A172 (cell line): ENCODE measurements at places on chromosomes 12 and 14. TPM values are rescaled to one million over a fixed set of nuclear protein-coding genes. Genes with fewer than 3 reads are reported as not detected.

KCNMB4 gene
- 0.95 and 1.1 TPM in 2 replicates for total RNA-seq

NTN4 gene
- 9.9 and 14.1 TPM in 2 replicates for total RNA-seq

P2RX2 gene
- not detected in 2 replicates for total RNA-seq

ASPG gene
- total RNA-seq: not detected in 2 replicates

GRCh38 chr14:88563845-88564244, 1.0 kb downstream of the ZC3H14 start:
- DNase-seq: no peak

DNA sequence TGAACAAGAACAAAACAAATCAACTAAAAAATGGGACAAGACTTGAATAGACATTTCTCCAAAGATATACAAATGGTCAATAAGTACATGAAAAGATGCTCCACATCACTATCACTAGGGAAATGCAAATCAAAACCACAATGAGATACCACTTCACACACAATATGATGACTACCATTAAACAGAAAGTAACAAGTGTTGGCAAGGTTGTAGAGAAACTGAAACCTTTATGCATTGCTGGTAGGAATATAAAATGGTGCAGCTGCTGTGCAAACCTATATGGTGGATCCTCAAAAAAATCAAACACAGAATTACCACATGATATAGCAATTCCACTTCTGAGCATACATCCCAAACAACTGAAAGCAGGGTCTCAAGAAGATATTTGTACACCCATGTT, 5.2 kb downstream of the SMAGP start:
- DNase-seq: no peak

DNA sequence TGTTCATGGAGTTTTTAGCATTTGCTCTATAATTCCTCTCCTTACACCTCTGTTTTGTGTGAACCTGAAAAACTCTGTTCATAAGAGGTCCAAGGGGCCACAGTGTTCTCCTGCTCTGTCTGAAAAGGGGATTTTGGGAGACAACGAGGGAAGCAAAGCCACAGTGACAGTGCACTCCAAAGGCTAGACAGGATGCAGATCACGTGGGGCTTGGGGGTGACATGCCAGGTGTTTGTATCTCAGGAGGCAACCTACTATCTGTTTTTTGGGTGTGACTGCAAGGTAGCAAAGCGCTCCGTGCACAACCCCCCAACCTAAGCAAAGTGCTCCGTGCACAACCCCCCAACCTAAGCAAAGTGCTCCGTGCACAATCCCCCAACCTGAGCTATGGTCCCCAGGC, 5.1 kb upstream of the CHD4 start:
- DNase-seq: no peak

GRCh38 chr14:83798421-83798820, 1731.5 kb upstream of the FLRT2 start:
- DNase-seq: no peak

GRCh38 chr12:97597031-97597751, 134.6 kb downstream of the RMST start:
- no peak for DNase-seq

- DNase-seq: no peak
Observed at GRCh38 chr14:99604766-99605298, 825 bp upstream of the CCDC85C start.

DNA sequence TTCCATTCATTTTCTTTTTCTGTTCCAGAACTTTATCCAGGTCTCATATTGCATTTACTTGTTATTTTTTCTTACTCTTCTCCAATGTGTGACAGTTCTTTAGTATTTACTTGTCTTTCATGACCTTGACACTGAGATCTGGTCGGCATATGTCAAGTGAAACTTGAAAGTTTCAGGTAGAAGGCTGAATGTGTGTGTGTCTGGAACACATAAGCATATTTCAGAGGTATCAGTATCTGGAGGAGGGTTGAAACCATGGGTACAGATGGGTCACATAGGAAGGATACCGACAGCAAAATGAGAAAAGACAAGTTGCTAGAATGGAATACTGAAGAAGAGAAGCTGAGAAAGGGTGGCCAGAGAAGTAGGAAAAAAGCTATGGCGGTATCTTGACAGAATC, 22.5 kb upstream of the PTGDR start:
- DNase-seq: no peak

- DNase-seq: no peak
Observed at GRCh38 chr12:47772094-47772660, 861 bp upstream of the SLC48A1 start.

DNA sequence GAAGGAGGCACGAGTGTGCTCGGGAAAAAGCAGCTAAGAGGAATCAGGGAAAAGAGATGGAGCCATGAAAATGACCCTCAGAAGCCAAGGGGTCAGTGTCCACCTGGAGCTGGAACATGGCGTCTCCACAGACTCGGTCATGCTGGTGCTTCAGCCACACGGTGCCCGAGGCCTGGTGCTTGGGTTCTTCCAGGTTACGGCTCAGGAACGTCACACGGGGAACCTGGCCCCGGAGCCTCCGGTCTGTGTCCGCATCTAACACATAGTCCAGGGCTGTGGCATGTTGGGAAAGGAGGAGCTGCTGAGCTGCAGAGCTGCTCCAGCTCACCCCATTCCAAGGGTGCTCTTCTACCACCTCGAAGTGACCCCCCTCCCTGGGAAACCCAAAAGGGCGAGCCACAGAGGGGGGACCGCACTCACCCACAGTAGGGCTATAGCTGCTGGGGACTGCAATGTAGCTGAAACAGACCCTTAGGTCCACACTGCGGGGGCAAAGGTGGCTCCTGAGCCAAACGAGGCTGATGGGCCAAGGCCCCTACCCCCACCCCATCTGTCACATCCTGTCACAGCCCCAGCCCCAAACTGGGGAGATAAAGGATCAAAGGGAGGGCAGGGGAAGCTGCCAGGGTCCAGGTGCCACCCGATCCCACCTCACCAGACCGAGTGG, 10.8 kb downstream of the ITGA7 start:
- no peak for DNase-seq

GRCh38 chr12:12319451-12320183, 30.4 kb downstream of the MANSC1 start:
- no peak for DNase-seq

- DNase-seq: no peak
Observed at GRCh38 chr14:65250162-65250495, 147.8 kb upstream of the MAX start.

DNA sequence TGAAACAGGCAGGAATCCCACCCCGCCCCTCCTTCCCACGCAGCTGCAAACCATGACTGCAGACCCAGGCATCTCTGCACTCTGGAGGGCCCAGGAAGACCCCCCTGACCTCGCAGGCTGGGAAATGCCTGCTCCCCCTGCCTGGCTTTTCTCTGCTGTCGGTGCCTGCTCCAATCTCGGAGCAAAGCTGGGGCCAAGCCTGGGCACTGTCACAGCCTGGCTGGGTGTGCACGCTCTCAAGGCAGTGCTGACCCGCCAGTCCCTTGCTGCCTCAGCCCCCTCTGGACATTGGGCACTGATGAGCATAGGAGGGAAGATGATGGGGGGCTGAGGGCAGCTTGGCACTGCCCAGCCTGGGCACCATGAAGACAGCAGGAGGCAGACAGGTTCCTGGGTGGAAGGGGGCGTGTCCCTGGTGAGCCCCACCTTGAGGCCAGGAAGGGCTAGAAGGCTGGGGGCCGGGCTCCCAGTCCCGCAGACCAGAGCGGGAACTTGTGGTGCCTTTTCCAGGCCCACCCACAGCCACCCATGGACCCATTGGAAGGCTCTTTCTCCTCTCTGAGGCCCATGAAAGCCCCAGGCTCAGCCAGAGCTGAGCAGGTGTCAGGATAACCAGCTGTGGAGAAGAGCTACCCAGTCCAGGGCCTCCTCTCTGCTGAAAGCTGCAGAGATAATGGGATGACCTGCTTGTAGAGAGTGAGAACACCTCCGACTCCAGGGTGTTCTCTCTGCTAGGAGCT, 10.7 kb upstream of the ZNF605 start:
- DNase-seq: no peak

DNA sequence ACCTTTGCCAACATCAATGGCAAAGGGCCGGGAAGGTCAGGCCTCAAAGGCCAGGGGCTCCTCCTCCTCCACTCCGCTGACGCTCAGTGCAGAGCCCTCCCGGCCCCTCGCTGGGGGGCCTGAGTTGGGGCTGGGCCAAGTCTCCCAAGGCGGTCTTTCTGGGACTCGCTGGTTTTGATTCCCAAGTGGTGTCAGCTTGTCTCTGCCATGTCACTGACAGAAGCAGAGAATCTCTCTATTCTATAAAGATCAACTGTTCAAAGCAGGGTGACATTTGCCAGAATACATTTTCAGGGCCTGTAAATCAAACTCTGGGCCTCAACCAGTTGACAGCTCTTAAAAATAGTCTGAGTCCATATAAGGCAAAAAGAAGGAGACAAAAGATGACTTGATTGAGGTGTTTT, 75.9 kb downstream of the CCDC88C start:
- no peak for DNase-seq
